IMR-90 (cell line): ENCODE measurements at places on chromosomes 11 and 22. TPM values are rescaled to one million over a fixed set of nuclear protein-coding genes. Genes with fewer than 3 reads are reported as not detected.

DNA sequence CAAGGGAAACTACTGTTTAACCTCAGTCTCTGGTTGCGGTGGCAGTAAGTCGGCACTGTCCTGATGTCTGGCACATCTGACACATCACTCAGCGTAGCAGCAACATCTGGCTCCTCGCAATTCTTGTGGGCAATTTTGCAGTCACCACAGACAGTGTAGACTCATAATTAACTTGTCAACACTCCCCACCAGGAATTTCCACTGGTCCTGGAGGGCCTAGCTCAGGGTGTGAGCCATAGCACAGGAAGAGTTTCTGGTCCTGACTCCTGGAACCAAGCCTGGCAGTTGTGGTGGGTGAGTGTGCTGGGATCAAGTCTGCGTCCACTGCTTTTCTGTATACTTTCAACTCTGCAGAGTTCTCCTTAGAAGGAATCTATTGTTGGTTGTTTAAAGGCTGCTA, 209.7 kb downstream of the SNX19 start:
- DNase-seq = peak; percentile 40

GRCh38 chr11:61418136-61418535, 11.6 kb downstream of the CPSF7 start:
- DNase-seq = peak; percentile 20

DNA sequence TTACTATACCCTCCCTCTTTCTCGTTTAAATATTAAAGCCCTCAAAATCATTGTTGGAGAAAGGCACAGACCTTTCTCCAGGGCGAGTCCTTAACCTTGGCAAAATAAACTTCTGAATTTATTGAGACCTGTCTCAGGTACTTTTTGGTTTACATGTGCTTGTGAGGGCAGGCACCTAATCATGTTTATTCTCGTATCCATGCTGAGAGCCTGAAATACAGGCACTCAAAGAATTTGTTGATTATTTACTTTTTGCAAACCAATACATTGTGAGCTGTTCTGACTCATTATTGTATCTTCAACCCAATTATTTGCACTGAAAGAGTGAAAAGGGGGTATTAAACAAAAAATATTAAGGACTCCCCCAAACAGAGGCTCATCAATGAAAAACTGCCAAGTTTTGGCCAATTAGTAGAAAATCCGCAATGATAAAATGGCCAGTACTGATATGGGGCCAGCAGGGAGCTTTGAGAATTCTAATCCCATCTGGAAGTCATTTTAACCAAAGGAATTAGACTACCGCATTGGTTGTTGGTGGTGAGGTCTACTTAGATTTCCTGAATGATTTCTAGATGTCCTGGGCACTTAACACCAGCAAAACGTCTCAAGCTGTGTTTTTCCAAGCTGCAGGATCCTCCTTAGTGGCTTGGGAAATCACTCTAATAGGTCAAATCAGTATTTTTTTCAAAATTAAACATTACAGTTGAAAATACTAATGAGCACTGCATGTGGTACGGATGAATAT, 157.3 kb downstream of the SWAP70 start:
- DNase-seq = no peak

GRCh38 chr11:87870086-87870485, 305.2 kb downstream of the RAB38 start:
- DNase-seq = peak; percentile 2

RAG2 gene
- total RNA-seq = not detected in 2 replicates

TRIM44 gene
- 99.4 and 104 TPM in 2 replicates for total RNA-seq

GRCh38 chr11:131841925-131842635, 471.7 kb downstream of the NTM start:
- DNase-seq = no peak

ZFTA gene
- total RNA-seq = 5.4 and 7.2 TPM in 2 replicates

DNA sequence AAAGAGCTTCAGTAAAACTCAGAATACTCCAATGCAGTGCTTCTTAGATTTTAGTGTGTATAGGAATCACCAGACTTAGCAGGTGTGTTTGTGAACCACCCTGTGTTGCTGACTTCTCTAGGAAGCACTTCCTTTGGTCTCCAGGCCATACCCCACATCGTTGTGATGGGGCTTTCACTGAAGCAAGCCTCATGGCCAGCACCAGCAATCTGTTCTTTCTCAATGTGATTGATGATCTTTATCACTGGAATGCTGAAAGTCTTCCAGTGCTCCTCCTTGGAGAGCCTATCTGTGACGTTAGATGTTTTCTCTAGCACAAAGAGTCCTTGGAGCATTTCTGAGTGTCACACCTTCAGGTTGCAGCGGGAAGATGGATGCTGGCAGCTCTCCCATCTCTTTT, 280.5 kb downstream of the DDX10 start:
- DNase-seq = no peak

- no peak for DNase-seq
Measured at GRCh38 chr11:70611821-70612220, 213.5 kb downstream of the CTTN start.

PLAAT5 gene
- not detected in 2 replicates for total RNA-seq

- DNase-seq = no peak
Measured at GRCh38 chr11:123098990-123099389, 37.1 kb upstream of the HSPA8 start.

PANX2 gene
- under 0.01 and 0.18 TPM in 2 replicates for total RNA-seq

- no peak for DNase-seq
Measured at GRCh38 chr22:32996702-32997101, 61.5 kb downstream of the SYN3 start.

DNA sequence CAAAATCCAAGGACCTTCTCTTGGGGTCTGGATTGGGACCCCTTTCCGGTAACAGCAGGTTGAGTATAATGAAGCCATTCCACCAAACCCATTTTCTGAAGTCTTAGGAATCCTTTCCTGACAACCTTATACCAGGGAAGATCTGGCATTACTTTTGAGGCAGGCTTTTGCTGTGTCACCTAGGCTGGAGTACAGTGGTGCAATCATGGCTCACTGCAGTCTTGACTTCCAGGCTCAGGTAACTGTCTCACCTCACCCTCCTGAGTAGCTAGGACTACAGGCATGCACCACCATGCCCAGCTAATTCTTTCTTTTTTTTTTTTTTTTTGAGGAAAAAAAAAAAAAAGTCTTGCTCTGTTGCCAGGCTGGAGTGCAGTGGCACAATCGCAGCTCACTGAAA, 55.8 kb upstream of the TREH start:
- DNase-seq = no peak

DNA sequence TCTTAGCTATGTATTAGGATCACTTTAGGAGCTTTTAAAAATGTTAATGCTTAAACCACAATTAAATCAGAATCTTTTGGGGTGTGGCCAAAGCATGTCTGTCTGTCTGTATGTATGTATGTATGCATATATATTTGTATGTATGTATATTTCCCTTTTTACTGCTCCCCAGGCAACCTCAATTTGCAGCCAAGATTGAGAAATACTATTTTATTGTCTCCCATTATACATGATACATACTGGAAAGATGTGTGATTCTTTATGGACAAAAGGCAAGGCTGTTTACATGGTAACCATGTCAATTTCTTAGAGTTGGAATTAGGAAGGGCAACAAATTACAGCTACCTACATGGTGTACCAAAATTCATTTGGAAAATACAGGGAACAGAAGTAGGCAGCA, 783.6 kb downstream of the ETS1 start:
- DNase-seq = no peak

FADS1 gene
- total RNA-seq = 16.3 and 16.9 TPM in 2 replicates

EHF gene
- total RNA-seq = under 0.01 TPM in 1 of 2 replicates, not detected in the other

CARD18 gene
- total RNA-seq = not detected in 2 replicates

SLC35F2 gene
- total RNA-seq = 15.4 and 16.9 TPM in 2 replicates

DNA sequence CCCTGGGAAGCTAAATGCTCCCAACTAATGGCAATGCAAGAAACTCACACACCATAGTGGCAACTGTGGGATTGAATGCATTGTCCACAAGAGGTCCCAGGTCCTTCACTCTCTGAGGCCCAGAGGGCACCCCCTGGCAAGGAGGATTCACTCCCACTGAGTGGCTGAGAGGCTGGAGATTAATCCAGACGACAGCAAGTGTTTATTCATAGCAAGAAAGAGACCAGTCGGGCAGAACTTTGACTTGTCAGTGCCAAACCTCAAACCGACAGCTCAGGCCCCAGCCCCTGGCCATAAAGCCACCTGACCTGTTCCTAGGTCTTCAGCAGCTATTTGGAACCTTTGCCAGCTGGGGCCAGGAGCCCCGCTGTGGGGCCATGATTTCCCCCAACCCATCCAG, 54.5 kb upstream of the MPEG1 start:
- no peak for DNase-seq

SLC22A12 gene
- total RNA-seq = not detected in 2 replicates

DNA sequence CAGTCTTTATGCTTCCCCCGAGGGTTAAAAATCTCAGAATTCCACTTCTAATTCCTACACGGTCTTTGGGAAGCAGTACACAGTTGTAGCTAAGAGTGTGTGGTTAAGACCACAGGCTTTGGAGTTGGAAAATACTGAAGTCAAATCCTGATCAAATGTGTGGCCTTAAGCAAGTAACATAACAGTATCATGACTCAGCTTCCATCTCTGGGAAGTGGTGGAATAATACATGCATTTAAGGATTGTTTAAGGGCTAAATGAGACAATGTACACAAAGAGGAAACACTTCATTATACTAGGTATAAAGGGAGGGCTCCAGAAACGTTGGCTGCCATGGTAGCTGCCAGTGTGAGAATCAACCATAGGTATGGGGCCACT, 71.5 kb downstream of the FAT3 start:
- DNase-seq = peak; percentile 45

TREH gene
- total RNA-seq = not detected in 2 replicates

IGSF9B gene
- total RNA-seq = under 0.01 TPM in 1 of 2 replicates, not detected in the other

MICALL1 gene
- total RNA-seq = 12.2 and 12.4 TPM in 2 replicates

GRCh38 chr11:122937983-122938382, 43.7 kb downstream of the BSX start:
- DNase-seq = no peak

DNA sequence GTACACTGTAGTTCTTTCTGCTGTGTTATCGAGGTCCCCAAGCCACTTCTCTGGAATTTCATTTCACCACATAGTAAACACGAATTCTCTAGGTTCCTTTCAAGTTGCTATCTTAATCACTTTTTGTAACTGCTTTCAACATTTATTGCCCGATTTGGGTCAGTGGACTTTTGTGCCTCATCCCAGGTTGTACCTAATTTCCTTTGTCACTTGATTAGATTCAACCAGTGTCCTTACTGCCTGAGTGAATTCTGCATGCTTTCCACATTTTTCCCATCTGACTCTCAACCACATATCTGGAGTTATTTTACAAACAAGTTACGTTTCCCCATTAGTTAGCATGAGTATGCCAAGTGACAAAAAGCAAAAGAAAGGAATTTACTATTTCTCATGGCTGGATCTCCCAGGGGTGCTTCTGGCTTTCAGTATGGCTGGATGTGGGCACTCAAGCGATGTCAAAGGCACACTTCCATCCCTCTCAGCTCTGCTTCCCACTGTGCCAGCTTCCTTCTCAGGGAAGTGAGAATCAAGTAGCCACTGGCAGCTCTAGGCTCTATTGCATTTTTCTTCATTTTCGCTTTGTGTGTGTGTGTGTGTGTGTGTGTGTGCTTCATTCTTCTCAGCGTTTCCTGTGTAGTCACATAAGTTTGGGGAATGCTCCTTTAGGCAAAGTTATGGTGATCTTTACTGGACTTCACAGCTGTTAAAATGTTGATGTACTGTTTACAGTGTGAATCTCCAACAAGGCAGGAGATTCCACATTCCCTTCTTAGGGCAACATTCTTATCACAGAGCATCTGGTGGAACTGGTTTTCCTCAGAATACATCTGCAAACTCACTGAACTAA, 128.9 kb downstream of the DBX1 start:
- DNase-seq = peak; percentile 95

DNA sequence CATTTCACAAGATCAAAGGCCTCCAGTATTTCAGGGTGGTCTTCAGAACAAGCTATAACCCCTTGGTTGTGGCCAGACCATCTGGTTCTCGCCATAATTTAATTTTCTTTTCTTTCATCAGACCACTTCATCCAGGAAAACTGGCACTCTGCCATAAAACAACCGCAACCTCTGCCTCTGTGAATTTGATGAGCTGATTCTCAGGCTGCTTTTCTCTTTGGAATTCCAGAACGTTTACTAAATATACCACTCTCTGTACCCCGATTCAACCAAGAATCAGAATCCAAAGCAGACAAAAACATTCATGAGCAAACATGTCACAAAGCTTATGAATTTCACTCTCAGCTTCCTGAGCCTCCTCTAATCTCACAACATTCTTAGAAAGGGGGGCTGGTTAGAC, 331.8 kb upstream of the SYN3 start:
- peak; percentile 41 for DNase-seq

- DNase-seq = no peak
Measured at GRCh38 chr11:17748044-17748443, 13.5 kb downstream of the KCNC1 start.

DNA sequence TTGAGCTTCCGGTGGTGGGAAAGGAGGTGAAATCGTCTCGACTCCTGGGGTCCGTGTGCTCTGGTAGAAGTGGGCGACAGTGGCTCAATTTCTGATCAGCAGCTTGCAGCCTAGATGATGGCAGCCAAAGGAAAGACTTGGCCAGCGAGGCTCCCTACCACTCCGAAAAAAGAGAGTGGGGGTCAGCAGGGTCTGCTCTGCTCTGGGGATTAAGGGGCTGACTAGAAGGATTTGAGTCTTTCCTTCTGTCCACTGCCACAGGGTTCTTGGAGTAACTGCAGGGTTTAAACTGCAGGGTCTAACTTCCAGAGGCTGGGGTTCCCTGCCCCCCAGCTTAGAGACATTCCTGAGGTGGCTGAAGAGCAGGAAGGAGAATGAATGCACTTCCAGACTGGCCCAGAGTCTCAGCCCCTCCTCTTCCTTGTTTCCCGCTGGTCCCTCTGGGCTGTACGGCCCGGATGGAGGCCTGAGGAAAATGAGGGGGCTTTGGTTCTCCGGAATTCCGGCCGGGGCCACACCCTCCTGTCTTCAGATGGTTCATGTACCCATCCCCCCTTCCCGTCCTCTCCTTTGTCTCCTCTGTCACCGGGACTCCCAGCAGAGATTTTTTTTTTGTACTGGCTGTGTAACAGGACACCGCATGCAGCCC, 907 bp downstream of the SERPINH1 start:
- peak; percentile 56 for DNase-seq

- DNase-seq = no peak
Measured at GRCh38 chr22:32613773-32614392, 139.3 kb downstream of the FBXO7 start.

GRCh38 chr11:2927851-2928604, 1.2 kb downstream of the PHLDA2 start:
- DNase-seq = peak; percentile 28

DNA sequence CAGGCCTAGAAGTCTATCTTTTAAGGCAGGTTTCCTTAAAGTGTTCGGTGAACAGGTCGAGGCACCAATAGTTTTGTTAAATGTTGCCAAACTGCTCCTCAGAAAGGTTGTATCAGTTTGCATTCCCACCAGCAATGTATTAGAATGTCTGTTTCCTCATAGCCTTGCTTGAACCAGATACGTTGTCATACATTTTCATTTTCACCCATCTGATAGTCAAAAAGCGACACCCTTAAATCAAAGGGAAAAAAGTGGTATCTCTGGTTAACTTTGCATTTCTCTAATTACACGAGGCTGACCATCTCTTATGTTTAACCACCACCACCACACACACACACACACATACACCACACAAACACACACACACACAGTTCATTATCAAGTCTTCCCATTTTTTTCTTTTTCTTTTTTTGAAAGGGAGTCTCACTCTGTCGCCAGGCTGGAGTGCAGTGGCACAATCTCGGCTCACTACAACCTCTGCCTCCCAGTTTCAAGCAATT, 16.3 kb downstream of the PRR14L start:
- no peak for DNase-seq

STT3A gene
- total RNA-seq = 346 and 387 TPM in 2 replicates
